Astrocyte of the hippocampus (primary cell): ENCODE measurements at places on chromosomes 12 and 14.

- no peak for DNase-seq
Observed at GRCh38 chr12:119307747-119308146, 26.8 kb upstream of the CCDC60 start.

GRCh38 chr14:102184316-102185035, 44.8 kb downstream of the WDR20 start:
- DNase-seq = peak; percentile 32

GRCh38 chr12:9741726-9742125, 8.8 kb upstream of the CLECL1 start:
- DNase-seq = no peak

DNA sequence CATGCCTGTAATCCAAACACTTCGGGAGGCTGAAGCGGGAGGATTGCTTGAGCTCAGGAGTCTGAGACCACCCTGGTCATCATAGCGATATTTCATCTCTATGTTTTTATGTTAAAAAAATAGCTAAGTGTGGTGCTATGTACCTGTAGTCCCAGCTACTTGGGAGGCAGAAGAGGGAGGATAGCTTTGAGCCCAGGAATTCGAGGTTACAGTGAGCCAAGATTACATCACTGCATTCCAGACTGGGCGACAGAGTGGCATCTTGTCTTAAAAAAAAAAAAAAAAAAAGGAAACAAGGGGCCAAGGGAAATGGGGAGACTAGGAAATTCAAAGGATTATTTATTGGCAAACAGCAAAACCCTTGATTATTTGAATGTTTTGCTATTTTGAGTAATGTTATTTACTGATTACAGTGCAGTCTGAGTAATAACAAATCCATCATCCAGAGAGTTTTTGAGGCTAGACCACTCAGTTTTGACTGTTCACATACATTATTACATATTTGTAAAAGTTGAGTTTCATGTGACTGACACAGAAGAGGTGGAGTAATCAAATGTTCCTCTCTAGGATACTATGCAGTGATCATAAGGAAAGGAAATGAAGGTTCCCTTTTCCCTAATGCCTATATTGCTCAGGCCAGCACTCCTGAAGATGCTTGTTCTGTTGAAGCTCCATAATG, 40.8 kb downstream of the PRKCH start:
- no peak for DNase-seq

GRCh38 chr12:52187206-52187605, 4.6 kb downstream of the KRT80 start:
- no peak for DNase-seq

DNA sequence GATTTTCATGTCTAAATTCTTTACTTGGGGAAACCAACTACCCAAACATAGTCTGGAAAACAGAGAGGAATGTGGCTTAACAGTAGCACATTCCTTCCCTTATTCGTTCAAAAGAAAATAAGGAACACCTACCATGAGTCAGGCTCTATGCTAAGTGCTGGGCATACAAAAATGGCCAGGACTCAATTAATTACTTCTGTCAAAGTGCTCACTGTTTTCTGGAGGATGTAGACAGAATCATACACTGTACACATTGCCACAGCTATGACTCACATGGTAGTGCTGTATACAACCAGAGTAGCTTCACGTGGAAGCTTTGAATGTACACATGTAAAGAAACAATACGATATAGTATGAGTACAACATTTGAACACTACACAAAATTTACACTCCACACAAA, 50.1 kb downstream of the SLC25A21 start:
- peak; percentile 91 for DNase-seq

GRCh38 chr12:129064209-129064855, 211.1 kb downstream of the GLT1D1 start:
- no peak for DNase-seq

DNA sequence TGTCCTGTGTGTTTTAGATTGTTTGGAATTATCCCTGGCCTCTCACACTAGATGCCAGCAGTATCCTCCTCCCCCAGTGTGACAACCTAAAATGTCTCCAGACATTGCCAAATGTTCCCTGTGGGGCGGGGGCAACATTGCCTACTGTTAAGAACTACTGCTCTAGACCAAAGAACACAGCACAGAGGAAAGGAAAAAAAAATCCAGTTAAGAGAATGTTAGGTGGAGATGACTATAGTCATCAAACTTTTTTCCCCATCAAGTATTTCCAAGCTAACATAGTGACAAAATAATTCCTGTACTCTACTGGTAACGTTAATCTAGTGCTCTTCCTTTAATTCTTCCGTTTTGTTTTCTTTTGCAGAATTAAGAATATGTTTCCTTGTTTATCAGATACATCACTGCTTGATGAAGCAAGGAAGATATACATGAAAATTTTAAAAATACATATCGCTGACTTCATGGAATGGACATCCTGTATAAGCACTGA, 3.5 kb downstream of the CDKN1B start:
- DNase-seq = peak; percentile 61
